CD8-positive, alpha-beta memory T cell (primary cell): ENCODE measurements at places on chromosomes 1 and 21.

GRCh38 chr1:170864238-170864637 is 71.1 kb upstream of the MROH9 start:
- no peak for DNase-seq

GRCh38 chr1:4024811-4025210 is 124.7 kb upstream of the C1orf174 start:
- DNase-seq: no peak

- DNase-seq: no peak
These were observed 433.3 kb downstream of the RPS6KC1 start for GRCh38 chr1:213484333-213484732.

GRCh38 chr1:62213075-62213914 is 18.6 kb downstream of the L1TD1 start:
- DNase-seq: no peak

DNA sequence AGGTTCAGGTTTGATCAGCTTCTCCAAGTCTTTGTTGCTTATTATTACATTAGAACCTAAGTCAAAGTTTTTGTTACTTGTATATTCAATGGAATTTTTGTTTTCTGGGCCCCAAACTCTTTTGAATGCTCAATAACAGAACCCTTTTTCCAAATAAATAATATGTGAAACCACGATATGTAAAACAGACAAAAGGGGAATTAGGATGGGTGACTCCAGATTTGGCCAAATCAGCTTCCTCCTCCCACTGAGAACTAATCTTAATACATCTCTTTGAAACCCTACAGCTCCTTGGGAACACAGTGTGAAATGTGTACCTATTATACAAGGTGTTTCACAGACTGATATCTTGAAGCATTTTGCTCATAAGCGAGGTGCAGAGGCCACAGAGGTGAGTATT is 67.0 kb upstream of the TNFSF18 start:
- DNase-seq: no peak

DNA sequence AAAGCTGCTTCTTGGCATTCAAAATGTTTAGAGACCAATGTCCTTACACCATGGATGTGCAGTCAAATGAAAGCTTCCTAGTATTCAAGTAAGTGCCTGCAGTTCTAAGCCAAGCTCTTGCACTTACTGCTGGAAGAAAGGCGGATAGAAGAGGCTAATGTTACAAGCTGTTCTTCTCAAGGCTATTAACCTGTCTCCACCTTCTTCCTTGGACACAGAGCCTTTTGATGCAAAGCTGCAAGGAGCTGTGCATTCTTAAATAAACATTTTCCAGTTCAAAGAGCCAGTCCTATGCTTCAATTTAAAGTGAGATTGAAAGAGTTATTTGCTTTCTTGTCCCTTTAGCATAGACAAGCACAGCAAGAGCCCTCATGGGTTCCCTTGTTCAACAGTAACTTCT is 167.9 kb upstream of the RUNX1 start:
- no peak for DNase-seq

DNA sequence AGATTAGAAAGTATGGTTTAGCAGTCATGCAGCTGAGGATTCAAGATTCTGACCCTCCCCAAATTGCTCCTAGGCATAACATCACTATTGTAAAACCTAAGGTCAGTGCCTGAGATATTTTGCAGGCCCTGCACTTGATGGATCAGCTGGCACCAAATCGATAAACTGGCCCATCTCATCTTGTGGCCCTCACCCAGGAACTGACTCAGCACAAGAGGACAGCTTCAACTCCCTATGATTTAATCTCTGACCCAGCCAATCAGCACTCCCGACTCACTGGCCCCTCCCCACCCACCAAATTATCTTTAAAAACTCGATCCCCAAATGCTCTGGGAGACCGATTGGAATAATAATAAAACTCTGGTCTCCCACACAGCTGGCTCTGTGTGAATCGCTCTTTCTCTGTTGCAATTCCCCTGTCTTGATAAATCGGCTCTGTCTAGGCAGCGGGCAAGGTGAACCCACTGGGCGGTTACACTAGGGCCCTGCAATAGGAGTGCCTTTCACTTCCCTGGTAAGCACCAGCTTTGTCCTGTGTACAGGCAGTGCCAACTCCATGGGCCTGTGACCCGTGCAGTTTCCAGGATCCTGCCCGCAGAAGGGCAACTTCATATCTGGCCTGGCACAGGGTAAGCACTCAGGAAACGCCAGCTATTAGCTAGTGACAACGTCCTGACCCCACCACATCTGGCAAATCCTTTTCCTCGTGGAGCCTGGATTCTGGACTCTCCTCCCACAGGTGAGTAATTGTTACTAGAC is 28.7 kb upstream of the SLC2A5 start:
- DNase-seq: no peak

GRCh38 chr21:44865561-44866280 is 7.8 kb downstream of the PTTG1IP start:
- DNase-seq: no peak

- no peak for DNase-seq
These were observed 82.8 kb downstream of the DYRK1A start for GRCh38 chr21:37449302-37449937.

DNA sequence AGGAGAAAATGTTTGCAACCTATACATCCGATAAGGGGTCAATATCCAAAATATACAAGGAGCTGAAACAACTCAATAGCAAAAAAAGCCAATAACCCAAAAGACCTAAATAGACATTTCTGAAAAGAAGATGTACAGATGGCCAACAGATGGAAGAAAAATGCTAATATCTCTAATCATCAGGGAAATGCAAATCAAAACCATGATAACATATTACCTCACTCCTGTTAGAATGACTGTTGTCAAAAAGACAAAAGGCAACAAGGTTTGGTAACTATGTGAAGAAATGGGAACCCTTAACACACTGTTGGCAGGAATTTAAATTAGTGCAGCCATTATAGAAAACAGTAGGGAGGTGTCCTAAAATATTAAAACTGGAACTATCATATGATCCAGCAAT is 74.7 kb downstream of the LEPR start:
- DNase-seq: no peak

- DNase-seq: no peak
These were observed 23.8 kb upstream of the C1orf115 start for GRCh38 chr1:220666349-220666748.

DNA sequence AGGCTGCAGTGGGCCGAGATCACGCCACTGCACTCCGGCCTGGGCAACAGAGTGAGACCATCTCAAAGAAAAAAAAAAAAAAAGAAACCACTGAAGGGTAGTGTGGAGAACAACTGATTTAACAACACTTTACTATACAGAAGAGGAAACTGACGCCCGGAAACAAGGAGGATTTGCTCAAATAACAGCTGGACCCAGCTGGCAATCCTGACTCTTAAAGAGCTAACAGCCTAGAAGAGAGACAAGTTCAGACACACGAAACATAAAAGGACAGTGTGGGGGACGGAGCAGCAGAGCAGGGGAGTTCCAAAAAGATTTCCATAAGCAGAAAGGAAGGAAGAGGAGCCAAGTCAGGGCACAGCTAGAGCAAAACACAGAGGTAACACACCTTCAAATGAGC is 4.4 kb downstream of the ECHDC2 start:
- DNase-seq: no peak

- no peak for DNase-seq
These were observed 60.8 kb downstream of the LRRN2 start for GRCh38 chr1:204624631-204625216.

DNA sequence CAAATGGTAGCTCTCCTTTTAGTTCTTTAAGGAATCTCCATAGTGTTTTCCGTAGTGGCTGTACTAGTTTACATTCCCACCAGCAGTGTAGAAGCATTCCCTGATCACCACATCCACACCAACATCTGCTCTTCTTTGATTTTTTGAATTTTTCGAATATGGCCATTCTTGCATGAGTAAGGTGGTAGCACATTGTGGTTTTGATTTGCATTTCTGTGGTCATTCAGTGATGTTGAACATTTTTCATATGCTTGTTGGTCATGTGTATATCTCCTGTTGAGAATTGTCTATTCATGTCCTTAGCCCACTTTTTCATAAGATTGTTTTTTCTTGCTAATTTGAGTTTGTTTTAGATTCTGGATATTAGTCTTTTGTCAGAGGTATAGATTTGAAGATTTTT is 84.6 kb upstream of the B3GALT2 start:
- DNase-seq: no peak

- no peak for DNase-seq
These were observed 4.4 kb upstream of the PHC2 start for GRCh38 chr1:33435096-33435820.

GRCh38 chr1:170657275-170657853 is 6.6 kb upstream of the PRRX1 start:
- DNase-seq: no peak

DNA sequence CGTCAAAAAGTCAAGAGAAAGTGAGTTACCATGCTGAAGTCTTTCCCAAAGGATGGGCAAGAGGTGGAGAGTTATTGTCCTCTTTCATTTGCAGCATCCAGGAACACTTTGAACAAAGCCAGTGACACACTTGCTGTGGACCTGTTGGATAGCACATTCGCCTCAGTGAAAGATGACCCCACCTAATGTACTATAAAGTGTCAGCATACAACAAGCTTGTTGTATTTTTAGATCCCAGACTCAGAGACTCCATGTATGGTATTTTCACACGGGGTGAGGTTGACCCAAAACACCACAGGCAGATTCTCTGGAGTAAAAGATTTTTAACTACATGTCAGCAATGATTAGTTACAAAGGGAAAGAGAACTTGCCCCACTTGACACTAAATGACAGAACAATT is 273.8 kb downstream of the PTBP2 start:
- no peak for DNase-seq

- DNase-seq: no peak
These were observed 5.7 kb downstream of the NTRK1 start for GRCh38 chr1:156866249-156866909.

DNA sequence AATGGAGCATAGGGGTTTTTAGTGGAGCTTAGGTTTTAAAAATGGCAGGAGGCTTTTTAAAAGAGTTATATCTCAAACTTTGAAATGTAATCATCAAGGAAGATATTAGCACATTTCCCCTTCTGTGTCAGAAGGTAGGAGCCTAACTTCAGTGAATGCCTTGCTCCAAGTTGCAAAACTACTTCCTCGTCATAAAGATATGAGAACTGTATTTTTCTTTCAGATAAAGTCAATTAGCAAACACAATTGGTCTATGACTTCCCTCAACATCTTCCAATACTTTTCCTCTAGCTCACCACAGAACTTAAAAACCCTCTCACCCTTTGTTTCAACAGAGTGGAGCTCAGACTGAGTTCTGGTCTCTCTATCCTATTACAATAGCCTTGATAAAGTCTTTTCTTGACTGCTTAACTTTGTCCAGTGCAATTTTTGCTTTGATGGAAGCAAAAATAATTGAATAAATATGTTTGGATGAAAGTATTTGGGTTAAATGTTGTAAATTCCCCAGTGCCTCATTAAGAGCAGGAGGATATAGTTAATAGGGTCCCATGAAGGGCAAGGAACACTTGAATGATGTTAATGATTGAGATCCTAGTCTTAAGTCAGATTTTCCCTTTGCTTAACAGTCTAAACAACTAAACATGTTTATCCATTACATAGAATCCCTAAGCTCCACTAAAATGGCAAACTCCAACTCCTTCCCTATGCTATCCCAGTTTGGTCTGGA is 58.9 kb downstream of the TNFSF18 start:
- DNase-seq: no peak

GRCh38 chr21:42500736-42501135 is 4.7 kb upstream of the RSPH1 start:
- no peak for DNase-seq
